Anterior cingulate cortex (tissue), 58 donors: ENCODE measurements at places on chromosomes 12 and 14.

DNA sequence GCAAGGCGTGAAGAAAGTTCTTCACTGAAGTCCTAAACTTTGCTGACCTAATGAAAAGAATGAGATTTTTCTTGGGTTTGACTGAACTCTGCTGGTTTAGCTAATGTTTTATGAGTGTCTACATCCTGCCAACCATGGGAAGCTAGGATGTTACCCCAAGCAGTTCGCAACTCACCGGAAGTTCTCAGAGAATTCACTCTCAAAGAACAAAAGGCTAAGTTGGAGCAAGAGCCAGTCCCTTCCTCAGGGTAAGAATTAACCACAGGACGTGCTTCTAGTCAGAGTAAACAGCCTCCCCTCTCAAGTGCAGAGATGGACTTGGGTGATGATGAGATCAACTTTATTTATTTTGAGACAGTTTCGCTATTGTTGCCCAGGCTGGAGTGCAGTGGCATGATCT is 37.3 kb downstream of the TCHP start:
- no peak for DNase-seq

- DNase-seq, result no peak
These were observed 151.9 kb upstream of the ATF7IP start for GRCh38 chr12:14213542-14213941.

DNA sequence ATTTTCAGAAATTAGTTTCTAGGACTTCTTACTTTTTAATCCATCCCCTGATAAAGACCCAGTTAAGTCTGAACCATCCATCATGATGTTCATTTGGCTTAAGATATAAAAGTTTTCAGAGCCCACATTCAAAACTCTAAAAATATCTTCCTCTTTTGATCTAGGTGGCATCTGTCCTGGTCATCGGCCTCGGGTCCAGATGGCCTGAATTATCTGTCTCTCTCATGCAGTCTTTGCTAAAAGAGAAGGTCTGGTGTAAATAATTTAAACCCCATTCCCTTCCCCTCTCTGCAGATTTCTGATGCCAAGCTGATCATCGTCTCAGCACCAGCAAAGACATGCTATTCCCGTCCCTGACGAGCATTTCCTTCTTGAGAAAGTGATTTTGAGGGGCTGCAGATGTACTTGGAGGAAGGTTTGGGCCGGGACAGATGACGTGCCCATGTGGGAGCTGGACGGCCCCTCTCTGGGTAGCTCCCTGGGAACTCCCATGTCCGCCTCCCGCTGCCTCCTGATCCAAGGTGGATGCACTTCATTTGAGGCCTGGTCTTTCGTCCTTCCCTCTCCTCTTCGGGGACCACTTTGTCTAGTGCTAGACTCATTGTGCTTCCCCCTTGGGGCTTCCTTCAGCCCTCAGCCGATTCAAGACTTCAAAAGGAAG is 173.0 kb upstream of the PRMT8 start:
- DNase-seq, result no peak

GRCh38 chr12:15477761-15478160 is 155.5 kb downstream of the PTPRO start:
- no peak for DNase-seq

DNA sequence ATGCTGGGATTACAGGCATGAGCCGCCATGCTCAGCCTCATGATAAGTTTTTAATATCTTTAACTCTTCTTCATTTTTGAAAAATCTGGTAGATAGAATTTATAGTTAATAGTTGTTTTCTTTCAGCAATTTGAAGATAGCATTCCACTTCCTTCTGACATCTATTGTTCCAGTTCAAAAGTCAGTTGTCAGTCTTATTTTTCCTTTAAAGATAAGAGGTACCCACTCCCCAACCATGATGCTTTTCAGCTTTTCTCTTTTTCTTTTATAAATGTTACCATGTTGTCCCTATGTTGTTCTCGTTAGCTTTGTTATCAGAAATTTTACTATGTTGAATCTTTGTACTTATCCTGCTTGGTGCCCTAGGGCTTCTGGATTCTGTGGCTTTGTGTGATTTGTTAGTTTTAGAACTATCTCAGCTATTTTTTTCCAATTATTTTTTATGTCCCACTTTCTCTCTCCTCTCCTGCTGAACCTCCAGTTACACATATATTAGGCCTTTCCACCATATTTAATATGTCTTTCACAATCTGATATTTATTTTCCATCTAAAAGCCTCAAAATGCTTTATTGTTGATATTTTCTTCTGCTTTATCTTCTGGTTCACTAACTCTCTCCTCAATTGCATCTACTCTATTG is 181.6 kb upstream of the FOXN3 start:
- DNase-seq, result no peak

GRCh38 chr12:120079411-120080400 is 36.8 kb downstream of the RAB35 start:
- no peak for DNase-seq

DNA sequence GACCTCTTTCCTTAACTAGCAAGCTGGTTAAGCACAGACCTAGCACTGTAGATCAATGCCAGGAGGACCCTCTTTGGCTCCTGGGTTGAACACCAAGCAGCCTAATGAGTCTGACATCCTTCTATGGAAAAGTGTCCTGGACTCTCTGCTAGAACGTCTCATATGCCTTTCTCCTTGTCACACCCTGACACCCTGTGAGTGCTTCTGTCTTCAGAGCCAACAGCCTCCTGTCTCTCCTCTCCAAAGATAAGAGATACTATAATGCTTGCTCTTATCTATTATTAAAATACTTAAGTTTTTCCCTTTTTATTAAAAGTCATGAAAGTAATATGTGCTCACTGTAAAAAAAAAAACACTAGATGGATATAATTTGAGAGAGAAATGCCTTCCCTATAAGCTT is 222.7 kb downstream of the FOXN3 start:
- no peak for DNase-seq

- no peak for DNase-seq
These were observed 458.8 kb downstream of the GLT1D1 start for GRCh38 chr12:129312048-129312447.

- DNase-seq, result no peak
These were observed 573 bp downstream of the CKB start for GRCh38 chr14:103521951-103522563.

- no peak for DNase-seq
These were observed 109.5 kb downstream of the PAX9 start for GRCh38 chr14:36771028-36771640.

DNA sequence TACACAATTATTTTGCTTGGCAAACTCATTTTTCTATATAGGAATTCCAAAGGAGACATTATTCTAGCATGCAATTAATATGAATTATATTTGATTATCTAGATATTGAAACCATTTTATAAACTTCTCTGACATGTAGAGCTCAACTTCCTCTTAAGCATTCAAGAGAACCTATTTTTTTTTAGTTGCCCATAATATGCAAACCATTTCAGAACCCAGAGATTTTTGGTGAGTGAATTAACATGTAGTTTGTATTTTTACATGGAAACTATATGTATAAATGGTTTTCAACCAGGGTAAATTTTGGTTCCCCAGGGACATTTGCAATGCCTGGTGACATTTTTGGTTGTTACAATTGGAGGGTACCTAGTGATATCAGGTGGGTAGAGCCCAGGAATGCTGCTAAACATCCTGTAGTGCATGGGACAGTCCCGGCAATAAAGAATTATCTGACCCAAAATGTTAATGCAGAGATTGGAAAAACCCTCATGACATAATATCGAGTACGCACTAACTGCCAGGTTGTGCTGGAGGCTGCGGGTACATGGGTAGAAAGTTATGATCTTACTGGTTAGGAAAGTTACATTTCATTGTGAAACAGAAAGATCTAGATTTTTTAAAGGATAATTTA is 338.9 kb upstream of the GARIN2 start:
- DNase-seq, result no peak

GRCh38 chr12:26524862-26525465 is 308.0 kb downstream of the ITPR2 start:
- DNase-seq, result no peak

GRCh38 chr14:72630374-72630773 is 263.5 kb downstream of the DPF3 start:
- no peak for DNase-seq

- DNase-seq, result no peak
These were observed 13.7 kb downstream of the PIGH start for GRCh38 chr14:67586369-67586768.

- DNase-seq, result no peak
These were observed 79.2 kb downstream of the TBC1D30 start for GRCh38 chr12:64903479-64904152.

DNA sequence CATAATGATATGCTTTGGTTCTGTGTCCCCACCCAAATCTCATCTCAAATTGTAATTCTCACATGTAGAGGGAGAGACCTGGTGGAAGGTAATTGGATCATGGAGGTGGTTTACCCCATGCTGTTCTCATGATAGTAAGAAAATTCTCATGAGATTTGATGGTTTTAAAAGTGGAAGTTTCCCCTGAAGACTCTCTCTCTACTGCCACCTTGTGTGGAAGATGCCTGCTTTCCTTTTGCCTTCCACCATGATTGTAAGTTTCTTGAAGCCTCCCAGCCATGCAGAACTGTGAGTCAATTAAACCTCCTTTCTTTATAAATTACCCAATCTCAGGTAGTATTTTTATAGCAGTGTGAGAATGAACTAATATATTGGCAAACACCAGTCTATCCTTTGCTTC is 260.4 kb upstream of the PPFIA2 start:
- DNase-seq, result no peak

- DNase-seq, result no peak
These were observed 98.7 kb upstream of the SFSWAP start for GRCh38 chr12:131612092-131612755.

- DNase-seq, result peak; percentile 29
These were observed 77.1 kb upstream of the ACTN1 start for GRCh38 chr14:69055999-69056788.

GRCh38 chr12:5723071-5723470 is 222.0 kb downstream of the ANO2 start:
- DNase-seq, result no peak

DNA sequence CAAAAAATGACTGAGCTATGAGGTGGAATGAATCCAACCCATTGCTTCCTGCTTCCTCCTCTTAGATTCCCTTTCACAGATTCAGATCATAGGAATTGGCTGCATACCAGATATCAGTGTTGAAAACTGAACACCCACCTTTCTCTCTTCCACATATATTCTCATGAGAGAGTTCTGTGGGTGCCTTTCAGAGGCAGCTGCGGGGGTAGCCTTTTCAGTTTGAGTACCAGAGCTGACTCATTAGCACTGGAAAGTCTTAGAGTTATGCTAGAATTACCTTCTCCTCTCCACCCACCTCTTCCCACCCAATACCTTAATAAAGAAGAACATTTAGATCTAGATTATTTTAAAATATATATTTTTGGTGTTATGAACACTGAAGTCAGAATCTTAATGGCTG is 495.4 kb upstream of the SEL1L start:
- DNase-seq, result no peak

GRCh38 chr12:72523754-72524153 is 251.6 kb downstream of the TRHDE start:
- no peak for DNase-seq

DNA sequence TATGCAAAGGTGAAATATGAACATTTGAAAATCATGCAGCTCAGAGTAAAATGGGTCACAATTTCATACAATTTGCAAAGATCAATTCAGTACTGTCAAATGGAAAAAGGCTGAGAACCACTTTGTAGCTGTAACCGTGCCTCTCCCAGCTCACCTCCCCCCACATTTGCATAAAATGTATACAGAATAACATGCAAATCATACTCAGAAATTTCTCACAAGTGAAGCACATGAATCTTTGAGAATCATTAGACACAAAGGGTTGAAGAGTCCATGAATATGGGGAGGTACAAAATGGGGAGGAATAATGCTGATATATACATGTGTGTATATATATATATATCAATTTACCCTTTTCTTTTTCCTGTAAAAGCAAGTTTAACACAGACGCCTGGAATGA is 162.1 kb downstream of the APAF1 start:
- DNase-seq, result no peak

- no peak for DNase-seq
These were observed 248.1 kb upstream of the SOX5 start for GRCh38 chr12:24197532-24197931.

DNA sequence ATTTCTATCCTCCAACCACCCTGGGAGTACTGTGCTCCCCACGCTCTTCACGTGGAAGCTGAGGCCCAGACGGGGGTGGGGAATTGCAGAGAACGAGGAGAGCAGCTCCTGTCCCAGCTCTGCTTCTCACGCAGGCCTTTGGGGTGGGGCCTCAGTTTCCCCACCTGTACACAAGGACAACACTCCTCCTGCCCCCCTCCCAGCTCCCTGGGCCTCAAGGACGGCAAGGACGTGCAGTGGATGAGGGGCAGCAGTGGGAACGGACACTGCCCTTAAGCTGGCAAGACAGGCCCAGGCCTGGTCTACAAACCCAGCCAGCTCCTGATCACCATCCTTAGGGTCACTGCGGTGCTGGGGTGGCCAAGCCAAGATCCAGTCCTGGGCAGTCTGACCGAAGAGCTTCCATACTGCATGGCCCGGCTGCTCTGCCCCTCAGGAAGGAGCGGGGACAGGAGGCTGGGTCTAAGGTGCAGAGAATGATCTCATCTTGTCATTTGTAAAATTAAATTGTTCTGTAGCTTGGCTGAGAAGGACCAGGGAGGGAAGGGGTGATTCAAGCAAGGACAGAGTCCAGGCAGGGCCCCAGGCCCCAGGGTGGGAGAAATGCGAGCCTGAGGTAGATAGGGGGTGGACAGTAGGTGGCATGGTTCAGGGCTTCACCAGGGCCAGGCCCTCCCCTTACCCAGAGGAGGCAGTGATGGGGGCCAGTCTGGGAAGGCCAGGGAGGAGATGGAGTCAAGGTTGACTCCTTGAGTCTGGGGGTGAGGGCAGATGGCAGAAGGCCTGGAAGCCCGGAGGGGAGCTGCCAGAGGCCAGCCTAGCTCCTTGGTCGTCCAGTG is 1.3 kb upstream of the CLBA1 start:
- no peak for DNase-seq

- DNase-seq, result peak; percentile 79
These were observed 24.9 kb upstream of the C12orf76 start for GRCh38 chr12:110073049-110073831.

GRCh38 chr12:6639151-6639801 is 3.5 kb upstream of the LPAR5 start:
- no peak for DNase-seq

DNA sequence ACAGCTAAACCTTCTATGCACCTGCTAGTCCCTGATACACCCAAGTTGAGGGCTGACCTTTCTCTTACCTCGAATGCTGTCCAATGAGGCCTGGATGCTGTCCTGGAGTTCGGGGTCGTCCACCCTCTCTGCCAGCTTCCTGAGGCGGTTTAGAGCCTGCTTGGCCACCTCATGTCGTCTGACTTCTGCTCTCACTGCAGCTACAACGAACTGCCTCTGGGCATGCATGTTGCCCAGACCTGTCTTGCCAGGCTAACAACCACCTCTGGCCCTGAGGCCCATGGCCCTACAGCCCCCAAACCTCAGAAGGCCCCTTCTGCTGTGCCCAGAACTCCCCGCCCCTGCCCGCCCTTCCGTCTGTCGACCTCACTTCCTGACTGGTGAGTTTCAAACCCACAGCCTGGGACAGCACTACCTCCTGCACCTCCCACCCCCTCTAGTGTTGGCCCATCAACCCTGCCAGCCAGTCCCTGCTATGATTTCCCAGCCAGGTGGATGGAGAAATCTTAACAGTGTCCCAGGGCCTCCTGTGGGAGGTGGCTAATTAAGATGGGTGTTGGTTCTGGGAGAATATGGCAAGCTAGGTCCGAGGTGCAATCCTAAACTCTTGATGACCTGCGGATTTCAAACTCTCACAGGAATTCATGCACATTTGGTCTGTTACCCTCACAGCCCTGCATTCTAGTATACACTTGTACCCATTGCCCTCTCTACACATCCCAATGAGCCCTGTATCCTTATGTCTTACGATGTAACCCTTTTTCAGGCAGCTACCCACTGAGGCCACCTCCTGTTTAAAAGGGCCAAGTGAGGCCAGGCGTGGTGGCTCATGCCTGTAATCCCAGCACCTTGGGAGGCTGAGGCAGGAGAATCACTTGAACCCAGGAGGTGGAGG is 2.7 kb upstream of the TSPAN31 start:
- DNase-seq, result no peak
